ENCODE measurements at places on chromosomes 1 and 21. TPM values are rescaled to one million over a fixed set of nuclear protein-coding genes. Genes with fewer than 3 reads are reported as not detected.

DNA sequence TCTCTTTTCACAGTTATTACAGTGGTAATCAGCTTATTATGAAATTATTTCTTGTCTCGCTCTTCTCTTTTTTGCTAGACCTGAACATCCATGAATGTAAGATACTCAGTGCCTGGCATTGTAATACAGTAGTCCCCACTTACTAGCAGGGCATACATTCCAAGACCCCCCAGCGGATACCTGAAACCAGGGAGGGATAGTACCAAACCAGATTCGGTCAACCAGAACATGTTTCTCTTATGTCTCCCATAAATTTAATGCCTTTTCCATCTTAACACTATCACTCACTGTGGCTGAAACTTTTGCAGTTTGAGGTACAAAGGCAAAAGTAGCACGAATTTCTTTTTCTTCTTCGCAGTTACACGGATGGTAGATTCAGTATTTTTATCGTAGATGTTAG lies 24.6 kb upstream of the B3GALT2 start:
- no peak for DNase-seq

- no peak for DNase-seq
These were observed 16.4 kb downstream of the PRXL2B start for GRCh38 chr1:2602866-2603520.

DNA sequence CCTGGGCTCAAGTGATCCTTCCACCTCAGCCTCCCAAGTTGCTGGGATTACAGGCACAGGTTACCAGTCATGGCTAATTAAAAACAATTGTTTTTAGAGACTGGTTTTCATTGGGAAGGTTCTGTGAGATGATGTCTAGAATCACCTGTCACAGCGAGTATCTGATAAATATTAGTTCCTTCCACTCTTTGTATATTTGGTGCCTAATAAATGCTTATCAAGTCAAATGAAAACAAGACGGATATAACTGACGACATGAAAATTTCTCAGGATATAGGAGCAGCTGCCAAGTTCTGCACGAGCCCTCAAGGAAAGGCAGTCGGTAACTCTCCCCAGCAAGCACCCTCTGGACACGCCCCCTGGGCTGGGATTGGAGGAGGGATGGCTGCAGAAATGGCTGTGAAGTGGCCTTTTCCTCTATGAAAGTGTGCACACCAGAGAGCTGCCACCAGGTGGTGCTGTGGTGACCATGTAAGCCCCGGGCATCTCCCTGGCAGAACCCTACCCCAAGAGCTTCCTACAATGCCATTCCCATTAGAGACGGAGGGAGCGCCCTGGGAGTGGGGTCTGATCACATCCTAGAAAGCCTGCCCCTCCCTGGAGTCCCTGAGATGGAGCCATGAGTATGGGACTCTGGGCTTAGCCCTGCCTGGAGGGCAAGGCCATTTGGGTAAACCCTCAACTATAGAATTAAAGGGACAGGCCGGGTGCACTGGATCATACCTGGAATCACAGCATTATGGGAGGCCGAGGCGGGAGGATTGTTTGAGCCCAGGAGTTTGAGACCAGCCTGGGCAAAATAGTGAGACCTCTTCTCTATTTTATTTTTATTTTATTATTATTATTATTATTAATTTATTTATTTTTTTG lies 50.9 kb downstream of the HTR6 start:
- DNase-seq: peak; percentile 97

DNA sequence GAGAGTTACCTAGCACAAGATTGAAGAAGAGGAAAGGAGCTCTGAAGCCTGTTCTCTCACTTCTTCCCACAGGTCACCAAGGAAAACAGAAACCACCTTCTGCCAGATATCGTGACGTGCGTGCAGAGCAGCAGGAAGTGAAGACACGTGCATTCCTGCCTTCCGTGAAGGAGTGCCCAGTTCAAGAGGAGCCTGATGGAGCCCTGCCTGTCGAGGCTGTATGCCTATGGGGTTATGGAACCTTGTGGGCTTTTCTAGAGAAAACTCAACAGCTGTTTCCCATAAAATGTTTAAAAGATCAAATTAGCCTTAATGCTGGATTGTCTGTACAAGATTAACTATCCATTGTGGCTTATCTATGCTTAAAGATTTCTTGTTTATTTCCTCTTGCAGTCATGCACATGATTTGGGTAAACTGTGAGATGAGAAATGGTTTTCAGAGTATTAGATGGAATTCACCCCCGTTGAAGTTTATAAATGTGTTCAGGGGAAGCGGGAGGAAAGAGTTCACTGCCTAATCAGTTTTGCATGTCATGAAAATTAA lies 27.8 kb downstream of the NTPCR start:
- DNase-seq: no peak

GRCh38 chr1:94283462-94283861 lies 46.1 kb upstream of the ARHGAP29 start:
- no peak for DNase-seq

DNA sequence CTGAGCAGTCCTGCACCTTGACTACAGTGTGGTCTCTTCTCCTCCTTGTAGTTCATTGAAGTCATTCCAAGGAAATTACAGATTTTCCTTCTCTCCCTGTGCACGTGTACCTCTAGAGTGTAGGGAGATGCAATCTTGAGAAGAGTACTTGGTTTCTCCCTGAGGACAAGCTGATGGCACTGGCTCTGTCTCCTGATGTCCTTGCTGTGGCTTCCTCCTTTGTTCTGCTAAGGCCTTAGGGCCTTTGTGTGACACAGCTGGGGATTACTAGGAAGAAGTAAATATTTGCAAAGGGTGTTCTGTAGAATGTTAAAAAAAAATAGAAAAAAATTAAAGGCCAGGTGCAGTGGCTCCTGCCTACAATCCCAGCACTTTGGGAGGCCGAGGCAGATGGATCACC lies 66.2 kb upstream of the APOBEC4 start:
- DNase-seq: no peak

- DNase-seq: no peak
These were observed 423.9 kb downstream of the PTBP2 start for GRCh38 chr1:97145321-97145956.

- no peak for DNase-seq
These were observed 45.4 kb upstream of the TENT5B start for GRCh38 chr1:27057801-27058625.

DNA sequence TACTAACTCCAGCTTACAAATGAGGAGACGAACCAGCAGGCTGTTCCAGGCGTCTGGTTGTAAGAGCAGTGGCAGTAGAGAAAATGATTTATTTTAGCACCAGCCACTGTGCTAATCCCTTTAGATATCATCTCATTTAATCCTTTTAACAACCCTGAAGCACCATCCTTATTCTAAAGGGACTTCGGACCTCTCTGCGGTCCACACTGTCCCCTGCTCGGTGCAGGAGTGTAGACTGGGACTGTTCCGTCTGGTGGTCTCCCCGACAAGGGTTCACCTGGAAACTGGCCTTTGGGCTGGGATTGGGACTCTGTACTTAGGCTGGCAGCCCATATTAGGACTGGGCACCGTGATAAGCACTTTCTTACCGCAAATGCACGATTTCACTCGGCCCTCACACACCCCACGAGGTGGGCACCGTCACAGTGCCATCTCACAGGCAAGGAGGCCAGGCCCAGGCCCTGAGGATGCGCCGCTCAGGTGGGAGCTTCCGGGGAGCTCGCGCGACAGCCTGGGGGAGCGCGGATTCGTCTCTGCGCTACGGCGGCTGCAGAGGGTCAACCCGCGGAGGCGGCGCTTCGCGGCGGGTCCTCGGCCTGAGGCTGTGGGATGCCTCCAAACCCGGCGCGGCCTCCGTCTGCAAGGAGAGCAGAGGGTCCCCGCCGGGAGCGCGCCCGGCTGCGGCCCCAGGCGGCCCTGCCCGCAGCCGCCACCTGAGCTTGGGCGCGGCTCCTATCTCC lies 45.2 kb downstream of the ATP1A1 start:
- peak; percentile 87 for DNase-seq

- DNase-seq: no peak
These were observed 360.3 kb downstream of the TGFB2 start for GRCh38 chr1:218705391-218705790.

GRCh38 chr1:47388891-47389238 lies 27.2 kb upstream of the FOXE3 start:
- DNase-seq: peak; percentile 86

DNA sequence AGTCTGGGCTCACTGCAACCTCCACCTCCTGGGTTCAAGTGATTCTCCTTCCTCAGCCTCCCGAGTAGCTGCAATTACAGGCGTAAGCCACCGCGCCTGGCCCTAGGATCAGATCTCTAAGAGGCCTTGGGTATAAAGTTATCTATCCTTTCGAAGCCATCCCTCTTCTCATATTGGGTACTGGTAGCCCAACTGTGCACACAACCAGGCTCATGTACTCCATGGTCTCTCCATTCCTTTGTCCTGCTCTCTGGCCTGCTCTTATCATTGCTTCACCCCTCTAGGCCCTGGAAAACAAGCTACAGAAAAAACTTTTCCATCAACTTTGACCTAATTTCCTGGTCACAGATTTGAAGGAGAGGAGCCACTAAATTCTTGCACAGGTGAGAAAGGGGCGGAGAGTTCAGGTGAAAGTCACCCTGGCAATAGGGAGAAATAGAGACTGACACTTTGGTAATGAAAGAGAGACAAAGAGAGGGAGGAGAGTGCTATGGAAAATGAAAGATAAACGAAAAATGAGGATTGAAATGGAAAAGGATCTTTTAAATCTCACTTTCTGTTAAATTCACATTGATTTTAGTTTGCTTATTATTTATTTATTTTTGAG lies 6.0 kb downstream of the TXNIP start:
- no peak for DNase-seq

GRCh38 chr1:4121834-4122512 lies 221.9 kb upstream of the C1orf174 start:
- no peak for DNase-seq

GRCh38 chr1:44084998-44085675 lies 33.5 kb upstream of the KLF17 start:
- no peak for DNase-seq

DNA sequence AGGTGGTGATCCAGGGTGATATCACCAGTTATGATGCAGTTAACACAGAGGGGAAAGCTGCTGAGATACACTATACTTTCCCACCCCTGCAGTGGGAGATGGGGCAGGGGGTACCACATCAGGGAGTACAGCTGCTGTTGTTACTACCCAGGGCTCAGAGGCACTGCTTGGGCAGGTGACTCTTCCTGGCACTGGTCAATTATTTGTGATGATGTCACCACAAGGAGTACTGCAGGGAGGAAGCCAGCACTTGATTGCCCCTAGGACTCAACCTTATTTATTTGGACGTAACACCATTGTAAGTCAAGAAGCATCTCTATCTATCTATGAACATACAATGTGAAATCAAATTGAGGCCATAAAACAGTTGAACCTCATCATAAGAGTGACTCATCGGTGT lies 10.1 kb downstream of the IFNAR1 start:
- no peak for DNase-seq

- DNase-seq: no peak
These were observed 184.3 kb downstream of the NEGR1 start for GRCh38 chr1:72097851-72098570.

- no peak for DNase-seq
These were observed 185.1 kb downstream of the KAZN start for GRCh38 chr1:14783592-14783886.

GRCh38 chr1:28860332-28861073 lies 48.5 kb downstream of the OPRD1 start:
- no peak for DNase-seq

DNA sequence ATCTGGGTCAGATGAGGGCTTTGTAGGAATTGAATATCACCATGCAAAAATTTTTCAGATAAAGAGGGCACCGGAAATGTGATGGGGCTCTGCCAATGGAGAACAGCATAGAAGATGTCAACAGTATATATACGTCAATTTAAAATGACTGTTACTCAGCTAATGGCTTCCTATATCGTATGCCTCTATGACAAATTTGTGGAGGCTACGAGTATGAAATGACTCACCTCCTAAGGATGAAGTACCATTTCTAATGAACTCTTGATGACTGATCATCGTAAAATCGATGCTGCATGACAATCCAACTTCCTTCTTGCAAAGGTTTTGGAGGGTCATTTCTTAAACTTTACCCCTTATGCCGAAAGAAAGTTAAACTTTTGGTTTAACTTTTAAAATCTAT lies 450.3 kb upstream of the ZP4 start:
- no peak for DNase-seq

- no peak for DNase-seq
These were observed 167.2 kb upstream of the POU3F1 start for GRCh38 chr1:38213646-38214434.

GRCh38 chr1:52592637-52593323 lies 9.4 kb upstream of the GPX7 start:
- DNase-seq: no peak

- no peak for DNase-seq
These were observed 1.7 kb upstream of the PEF1 start for GRCh38 chr1:31646259-31646960.

The SAMD11 gene
- 1.8 TPM for total RNA-seq

The SLC9C2 gene
- not detected for total RNA-seq

The SUSD4 gene
- total RNA-seq: 3.8 TPM

The CELA3B gene
- total RNA-seq: not detected

The SYNC gene
- 6.5 TPM for total RNA-seq

The B4GALT3 gene
- 25.8 TPM for total RNA-seq

The AGRN gene
- 20.5 TPM for total RNA-seq

The PRCC gene
- total RNA-seq: 61.0 TPM

The PADI3 gene
- total RNA-seq: not detected

The TSPEAR gene
- total RNA-seq: not detected

The PLA2G2D gene
- total RNA-seq: not detected

The FOXD2 gene
- 1.3 TPM for total RNA-seq

Measured in adrenal gland (tissue), 19 donors.